ENCODE measurements at places on chromosomes 2 and 18. TPM values are rescaled to one million over a fixed set of nuclear protein-coding genes. Genes with fewer than 3 reads are reported as not detected.

Gene PLCD4
- total RNA-seq = 0.42 TPM

Gene CFC1
- 0.22 TPM for total RNA-seq

Gene EGR4
- 1.2 TPM for total RNA-seq

Gene CCDC68
- total RNA-seq = not detected

Gene ABCB11
- total RNA-seq = not detected

Gene CLHC1
- total RNA-seq = 8.0 TPM

Gene FOXD4L1
- not detected for total RNA-seq

Gene MSTN
- total RNA-seq = not detected

Gene ASB18
- not detected for total RNA-seq

Gene ACMSD
- not detected for total RNA-seq

Gene SUCLG1
- total RNA-seq = 40.0 TPM

Gene TUBB8B
- total RNA-seq = 0.72 TPM

Gene DLX1
- total RNA-seq = not detected

Gene LIMS4
- total RNA-seq = 0.55 TPM

Gene ZNF396
- 1.2 TPM for total RNA-seq

Gene NYAP2
- not detected for total RNA-seq

Gene SMYD5
- total RNA-seq = 45.2 TPM

Gene MC5R
- total RNA-seq = not detected

Gene SH3BP4
- total RNA-seq = 93.8 TPM

Gene MC2R
- not detected for total RNA-seq

Measured in H9 (cell line).